ENCODE measurements at places on chromosomes 7 and 10.

DNA sequence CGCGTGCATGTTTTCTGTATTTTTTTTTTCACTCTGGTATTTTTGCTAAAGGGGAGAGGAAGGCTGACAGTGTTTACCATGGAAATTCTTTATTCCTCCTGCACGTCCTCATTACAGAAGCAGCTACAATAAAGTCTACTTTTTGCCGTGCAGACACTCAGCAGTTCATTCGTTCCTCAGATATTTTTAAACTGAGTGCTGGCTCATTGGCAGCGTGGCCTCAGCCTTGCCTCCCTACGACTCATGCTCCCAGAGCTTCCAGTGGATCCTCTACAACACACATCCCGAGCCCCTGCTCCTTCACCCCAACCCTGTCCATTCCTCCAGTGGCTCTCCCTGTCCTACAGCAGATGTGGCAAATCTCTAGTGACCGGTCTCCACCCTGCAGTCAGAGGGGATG is 239.2 kb upstream of the ZMIZ1 start:
- peak; percentile 51 for DNase-seq

- DNase-seq: no peak
Measured at GRCh38 chr10:112213836-112214235, 30.3 kb upstream of the GPAM start.

DNA sequence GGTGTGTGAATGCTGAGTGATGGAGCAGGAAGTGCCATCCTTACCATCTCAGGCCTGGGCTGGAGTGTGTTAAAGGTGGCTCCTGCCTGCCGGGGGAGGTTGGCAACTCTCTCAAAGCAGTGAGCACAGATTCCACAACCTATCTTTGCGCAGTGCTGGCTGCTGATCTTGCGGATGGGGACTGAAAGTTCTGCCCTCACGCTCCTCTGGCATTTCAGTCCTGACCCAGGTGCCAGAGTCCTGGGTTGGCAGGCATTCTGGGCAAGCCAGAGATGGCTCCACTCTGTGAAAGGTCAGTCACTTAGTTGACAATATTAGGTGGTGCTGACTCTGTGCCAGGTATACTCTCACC is 315.5 kb downstream of the RPS24 start:
- no peak for DNase-seq

GRCh38 chr7:155363852-155364600 is 66.3 kb downstream of the INSIG1 start:
- no peak for DNase-seq

GRCh38 chr7:13161125-13161524 is 473.7 kb downstream of the ARL4A start:
- no peak for DNase-seq

- no peak for DNase-seq
Measured at GRCh38 chr10:630581-631073, 58.8 kb downstream of the DIP2C start.

- no peak for DNase-seq
Measured at GRCh38 chr10:45644527-45644926, 28.0 kb downstream of the ZFAND4 start.

DNA sequence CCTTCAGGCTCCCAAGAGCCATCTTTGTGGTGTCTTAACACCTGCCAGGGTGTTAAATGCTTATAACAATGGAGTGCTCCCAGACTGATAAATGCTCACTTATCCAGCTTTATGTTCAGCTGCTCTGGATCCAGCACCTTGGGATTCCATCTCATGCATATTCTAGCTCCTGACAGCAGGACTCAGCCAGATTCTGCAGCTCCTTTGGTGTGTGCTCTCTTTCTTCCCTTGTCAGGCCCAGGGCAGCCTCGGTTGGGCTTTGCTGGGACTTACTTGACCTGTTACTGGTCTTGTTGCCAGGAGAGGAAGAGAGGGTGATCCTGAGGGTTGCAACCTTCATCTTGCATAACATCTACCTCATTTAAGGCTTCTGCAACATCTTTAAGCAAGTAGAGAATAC is 59.4 kb upstream of the CCNY start:
- no peak for DNase-seq

- DNase-seq: no peak
Measured at GRCh38 chr7:96920713-96921112, 84.6 kb upstream of the DLX6 start.

DNA sequence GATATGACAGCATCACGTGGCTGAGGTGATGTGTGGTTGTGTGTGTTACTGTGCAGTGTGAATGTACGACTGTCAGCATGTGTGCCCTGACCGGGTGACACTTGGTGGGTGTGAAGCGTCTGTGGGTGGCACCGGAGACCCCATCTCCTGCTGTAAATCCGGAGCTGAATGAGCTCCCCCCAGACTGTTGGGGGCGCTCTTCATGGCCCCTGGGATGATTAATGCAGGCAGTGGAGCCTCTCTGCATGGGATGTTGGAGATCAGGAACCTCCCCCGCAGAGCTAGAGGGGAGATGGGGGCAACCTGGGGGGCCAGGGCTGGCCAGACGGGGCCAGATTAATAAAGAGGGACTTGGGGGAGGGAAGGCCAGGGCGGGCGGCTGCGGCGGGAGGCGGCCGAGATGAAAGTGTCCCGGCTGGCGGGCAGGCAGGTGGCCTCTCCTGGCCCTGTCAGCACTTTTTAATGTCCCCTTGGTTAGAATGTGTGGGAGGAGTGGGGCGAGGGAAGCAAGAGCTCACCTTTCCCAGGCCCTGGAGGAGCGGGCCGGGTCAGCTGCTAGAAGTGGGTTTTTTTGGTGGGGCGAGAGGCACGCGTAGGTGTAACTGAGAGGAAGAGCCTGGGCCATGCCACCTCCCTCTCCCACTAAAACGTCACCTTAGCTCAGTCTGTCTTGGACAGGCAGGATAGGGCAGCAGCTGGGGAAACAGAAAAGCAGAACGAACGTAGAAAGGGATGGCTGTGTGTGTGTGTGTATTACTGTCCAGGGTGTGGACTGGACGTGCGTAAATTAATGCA is 34.1 kb downstream of the HIF1AN start:
- DNase-seq: no peak

GRCh38 chr10:31484431-31485135 is 165.6 kb downstream of the ZEB1 start:
- peak; percentile 66 for DNase-seq

DNA sequence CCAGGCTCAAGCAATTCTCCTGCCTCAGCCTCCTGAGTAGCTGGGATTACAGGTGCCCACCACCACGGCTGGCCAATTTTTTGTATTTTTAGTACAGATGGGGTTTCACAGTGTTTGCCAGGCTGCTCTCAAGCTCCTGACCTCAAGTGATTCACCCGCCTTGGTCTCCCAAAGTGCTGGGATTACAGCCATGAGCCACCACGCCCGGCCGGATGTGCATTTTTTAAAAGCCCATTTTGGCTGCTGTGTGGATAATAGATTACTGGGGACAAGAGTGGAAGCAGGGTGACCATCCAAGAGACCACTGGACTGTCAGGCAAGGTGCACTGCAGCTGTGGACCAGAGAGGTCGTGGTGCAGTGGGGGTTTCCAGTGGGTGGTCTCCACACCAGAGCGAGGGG is 21.4 kb downstream of the HKDC1 start:
- no peak for DNase-seq

DNA sequence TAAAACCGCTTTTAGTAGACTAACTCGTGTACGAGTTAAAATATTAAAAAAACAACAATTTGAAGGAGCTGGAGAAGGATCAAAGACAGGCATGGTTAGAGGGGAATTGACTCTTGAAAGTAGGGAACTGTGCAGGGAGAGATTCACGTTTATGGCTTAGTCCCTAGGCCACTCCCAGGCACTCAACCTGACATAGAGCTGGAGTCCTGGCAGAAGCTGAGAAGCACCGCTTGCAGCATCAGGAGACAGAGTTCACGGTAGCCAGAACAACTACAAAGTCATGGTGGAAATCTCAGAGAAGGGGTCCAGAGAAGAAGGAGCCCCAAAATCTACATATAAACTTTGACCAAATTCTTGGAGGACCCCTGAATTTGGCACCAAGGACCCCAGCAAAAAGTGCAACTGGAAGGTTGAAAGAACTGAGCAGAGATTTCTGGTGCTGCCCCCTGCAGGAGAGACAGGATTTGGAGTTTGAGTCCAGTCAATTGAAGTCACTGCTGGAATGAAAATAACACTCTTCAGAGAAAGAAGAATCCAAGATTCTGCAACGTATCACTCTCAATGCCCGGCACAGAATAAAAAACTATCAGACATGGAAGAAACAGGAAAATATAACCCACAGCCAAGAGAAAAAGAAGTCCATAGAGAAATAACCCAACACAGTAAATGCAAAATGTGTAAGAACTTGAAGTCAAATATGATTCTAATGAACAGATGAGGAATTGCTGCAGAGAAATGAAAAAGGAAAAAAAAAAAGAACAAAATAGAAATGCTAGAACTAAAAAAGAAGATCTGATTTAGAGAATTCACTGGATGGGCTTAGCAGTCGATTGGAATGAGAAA is 493.3 kb upstream of the PODXL start:
- DNase-seq: peak; percentile 16

- DNase-seq: peak; percentile 59
Measured at GRCh38 chr7:29878081-29878688, 71.9 kb downstream of the WIPF3 start.

DNA sequence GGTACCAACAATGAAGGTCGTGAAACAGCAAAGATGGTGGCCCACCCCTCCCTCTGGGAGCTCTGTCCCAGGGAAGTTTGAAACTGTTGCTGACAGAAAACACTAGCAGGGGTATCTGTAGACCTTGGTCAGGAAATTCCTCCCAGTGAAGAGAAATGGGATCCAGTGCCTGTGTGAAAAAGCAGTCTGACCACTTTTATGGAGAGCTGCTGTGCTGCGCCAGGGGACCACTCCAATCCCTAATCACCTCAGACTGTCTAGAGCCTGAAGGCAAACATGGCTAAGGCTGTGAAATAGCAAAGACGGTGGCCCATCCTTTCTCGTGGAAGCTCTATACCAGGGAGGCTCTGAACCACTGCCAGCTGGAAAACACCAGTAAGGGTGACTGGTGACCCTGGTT is 38.3 kb upstream of the TMEM140 start:
- no peak for DNase-seq

GRCh38 chr10:24716295-24716694 is 7.4 kb downstream of the ARHGAP21 start:
- DNase-seq: no peak

- DNase-seq: no peak
Measured at GRCh38 chr7:42686594-42687156, 225.2 kb downstream of the C7orf25 start.

DNA sequence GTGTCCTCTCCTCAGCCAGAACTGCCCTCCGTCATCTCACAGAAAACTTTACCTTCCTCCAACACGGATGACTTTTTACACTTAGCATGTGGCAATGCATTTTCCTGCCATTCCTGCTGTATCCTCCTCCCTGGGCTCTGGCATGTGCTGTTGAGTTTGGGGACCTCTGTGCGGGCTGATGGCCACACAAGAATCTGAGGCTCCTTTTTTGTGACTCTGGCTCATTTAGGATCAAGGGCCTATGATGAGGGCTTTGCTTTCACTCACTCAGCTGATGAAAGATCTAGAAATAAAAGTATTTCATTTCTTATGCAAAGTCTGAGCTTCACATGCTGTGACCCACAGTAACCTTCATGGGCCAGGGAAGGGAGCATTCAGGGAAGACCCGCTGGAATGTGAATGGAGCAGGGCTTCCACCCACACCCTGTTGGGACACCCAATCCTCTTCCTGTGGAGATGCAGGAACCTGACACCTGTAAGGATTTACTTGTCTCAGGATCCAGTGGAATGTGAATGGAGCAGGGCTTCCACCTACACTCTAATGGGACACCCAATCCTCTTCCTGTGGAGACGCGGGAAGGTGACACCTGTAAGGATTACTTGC is 500.3 kb upstream of the MKI67 start:
- DNase-seq: no peak

DNA sequence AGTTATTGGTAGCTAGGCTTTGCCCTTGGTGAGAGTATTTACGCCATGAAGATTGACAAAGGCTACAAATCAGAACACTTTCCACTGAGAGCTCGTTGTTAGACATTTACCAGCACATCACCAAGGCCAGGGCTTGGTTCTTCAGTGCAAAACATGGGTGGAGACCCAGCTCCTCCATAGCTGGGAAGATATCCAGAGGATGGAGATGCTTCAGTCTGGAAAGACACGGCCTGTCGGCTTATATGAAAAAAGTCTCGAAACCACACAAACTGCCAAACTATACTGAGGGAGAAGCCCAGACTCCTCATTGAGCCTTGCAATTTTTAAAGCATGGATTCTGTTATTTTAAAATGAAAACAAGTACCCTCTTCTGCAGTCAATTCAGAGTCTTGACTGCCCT is 83.4 kb upstream of the ANLN start:
- DNase-seq: no peak

DNA sequence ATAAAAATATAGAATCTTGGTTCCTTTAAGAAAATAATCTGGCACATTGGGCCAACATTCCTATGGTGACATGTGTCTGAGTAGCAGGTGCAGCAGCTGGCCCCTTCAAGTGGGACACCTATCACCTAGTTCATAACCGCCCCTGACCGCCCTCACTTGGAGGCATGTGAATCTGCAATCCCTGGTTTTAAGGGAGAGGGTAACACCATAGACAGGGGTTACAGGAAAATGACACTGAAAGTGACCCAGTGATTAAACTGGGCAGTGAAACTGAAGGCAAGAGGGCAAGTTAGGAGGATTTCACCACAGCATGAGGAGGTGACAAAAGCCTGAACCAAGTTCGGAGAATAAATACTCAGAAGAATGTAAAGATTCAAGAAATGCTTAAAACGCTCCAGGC is 1.1 kb downstream of the RSU1 start:
- DNase-seq: peak; percentile 38

DNA sequence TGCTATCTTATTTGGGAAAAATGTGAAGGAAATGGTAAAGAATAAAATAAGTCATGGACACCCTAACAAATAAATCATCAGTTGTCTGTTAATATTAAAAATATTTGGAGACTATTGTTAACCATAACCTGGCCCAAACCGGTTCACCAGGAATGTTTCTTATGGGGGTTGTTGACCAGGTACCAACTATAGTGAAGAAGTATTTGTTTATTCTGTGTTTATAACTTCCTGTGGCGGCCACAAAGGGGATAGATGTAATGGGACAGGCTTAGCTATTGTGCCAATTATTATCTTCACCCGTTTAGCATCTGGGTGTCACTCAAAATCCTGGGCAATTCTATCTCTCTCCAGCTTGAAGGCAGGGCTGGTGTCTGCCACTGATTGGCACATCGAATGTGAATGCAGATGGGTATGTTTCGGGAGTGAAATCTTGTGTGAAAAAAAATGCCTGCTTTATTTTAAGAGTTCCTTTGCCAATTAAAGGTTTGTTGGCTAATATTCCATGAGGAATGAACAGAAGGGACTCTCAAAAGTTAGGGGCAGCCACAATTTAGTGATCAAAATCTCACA is 500.9 kb downstream of the ARL4A start:
- no peak for DNase-seq

DNA sequence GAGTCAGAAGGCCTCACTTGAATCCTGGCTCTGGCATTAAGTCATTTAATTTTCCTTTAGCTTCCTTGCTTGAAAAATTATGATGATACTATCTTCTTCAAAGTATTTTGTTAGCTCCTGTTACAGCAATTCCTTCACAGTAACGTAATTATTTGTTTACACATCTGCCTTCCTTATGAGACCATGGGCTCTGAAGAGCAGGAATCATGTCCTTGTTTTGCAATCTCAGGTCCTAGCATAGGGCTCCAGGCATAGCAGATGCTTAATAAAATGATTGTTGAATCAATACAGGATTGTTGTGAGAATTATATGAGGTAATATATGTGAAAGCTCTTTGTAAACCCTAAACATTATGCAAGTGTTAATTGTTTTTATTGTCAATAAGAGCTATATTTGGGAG is 25.5 kb downstream of the KLHDC10 start:
- DNase-seq: peak; percentile 30

- DNase-seq: no peak
Measured at GRCh38 chr10:32943395-32943794, 14.6 kb downstream of the ITGB1 start.
